Epithelial cell of proximal tubule (primary cell): ENCODE measurements at places on chromosomes 3 and 15. TPM values are rescaled to one million over a fixed set of nuclear protein-coding genes. Genes with fewer than 3 reads are reported as not detected.

SCAANT1 gene
- total RNA-seq, result not detected in 2 replicates

INKA1 gene
- 2.5 TPM in 1 of 2 replicates, not detected in the other for total RNA-seq

ADAMTS17 gene
- total RNA-seq, result 0.06 and 0.36 TPM in 2 replicates

COL6A6 gene
- total RNA-seq, result not detected in 2 replicates

RASGRP1 gene
- total RNA-seq, result 0.43 and 3.5 TPM in 2 replicates

AGBL1 gene
- total RNA-seq, result not detected in 2 replicates

ABTB1 gene
- total RNA-seq, result 8.0 and 14.9 TPM in 2 replicates

DNA sequence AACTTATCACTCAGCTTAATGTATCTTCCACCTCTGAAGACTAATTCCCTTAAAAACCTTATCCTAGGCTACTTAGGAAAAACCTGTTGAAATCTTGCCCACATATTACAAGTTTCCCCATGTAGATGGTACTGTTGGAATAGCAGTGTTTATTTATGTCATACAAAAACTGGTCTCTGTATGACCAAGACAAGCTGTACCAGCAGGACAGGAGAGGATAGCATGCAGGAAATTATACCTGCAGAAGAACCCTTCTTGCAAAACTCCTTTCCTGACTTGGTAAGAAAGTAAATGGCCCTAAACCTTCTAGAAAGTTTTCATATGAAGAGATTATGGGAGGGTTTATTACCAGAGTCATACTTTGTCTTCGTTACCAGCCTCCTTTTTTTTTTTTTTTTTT is 25.3 kb upstream of the RNF111 start:
- DNase-seq, result no peak

GRCh38 chr3:141058996-141059395 is 7.8 kb downstream of the SPSB4 start:
- DNase-seq, result no peak

DNA sequence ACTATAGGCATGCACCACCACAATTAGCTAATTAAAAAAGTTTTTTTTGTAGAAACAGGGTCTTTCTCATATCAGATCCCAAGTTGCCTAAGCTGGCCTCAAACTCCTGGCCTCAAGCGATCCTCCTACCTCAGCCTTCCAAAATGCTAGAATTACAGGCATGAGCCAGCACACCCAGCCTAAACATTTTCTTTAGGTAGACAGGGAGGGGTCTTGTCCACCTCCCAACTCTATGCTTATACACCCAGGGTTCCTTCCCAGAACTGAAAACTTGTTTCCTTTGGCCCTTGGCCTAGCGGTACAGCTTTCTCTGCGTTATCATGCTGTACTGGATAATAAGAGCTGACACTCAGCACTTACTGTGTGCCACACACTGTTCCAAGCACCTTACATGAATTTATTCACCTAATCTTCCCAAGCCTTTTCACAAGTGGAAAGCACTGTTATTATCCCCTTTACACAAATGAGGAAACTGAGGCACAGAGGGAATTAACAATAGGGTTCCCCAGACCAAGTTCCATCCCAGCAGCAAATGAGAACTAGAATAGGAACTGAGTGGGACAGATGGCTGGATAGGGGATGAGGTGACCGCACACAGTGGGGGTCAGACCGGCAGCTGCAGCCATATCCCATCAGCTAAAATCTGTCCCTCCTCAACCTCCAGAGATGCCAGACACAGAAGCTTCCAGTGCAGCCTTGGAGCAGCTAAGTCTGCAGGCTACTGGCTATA is 150.8 kb downstream of the MEGF11 start:
- DNase-seq, result no peak

DNA sequence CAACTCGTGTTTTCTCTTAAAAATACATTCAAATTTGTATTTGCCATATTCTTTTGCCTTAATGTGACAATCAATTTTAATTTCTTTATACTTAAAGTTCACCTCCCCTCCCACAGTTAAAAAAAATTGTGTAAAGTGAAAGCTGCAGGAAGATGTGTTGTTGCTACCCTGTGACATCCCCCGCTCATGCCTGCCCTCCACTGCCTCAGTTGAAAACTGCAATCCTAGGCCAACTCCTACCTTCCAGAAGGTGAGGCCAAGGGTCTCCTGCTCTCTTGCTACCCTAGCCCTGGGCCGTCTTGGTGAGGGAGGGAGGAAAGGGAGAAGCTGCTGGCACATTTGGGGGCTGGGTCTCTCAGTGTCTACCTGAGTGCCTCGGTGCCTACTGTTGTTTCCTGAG is 57.0 kb upstream of the CMTM7 start:
- no peak for DNase-seq

- DNase-seq, result no peak
Measured at GRCh38 chr15:66706840-66707239, 4.8 kb downstream of the SMAD6 start.

DNA sequence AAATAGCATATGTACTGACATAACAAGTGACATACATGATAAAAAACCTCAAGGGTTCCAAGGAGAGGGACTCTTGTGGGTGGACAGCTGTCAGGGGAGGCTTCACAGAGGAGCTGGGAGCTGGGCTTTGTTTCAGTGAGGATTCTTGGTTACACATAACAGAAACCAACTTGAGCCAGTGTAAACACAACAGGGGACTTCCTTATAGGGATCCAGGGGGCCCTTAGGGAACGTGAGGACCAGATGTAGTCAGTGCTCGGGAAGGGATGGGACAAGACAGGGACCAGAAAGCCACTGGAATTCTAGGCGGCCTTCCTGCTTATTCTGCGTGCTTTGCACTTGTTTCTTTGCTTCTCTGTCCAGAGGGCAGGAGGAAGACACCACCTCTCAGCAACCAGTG is 34.9 kb downstream of the SNAPC5 start:
- DNase-seq, result no peak

DNA sequence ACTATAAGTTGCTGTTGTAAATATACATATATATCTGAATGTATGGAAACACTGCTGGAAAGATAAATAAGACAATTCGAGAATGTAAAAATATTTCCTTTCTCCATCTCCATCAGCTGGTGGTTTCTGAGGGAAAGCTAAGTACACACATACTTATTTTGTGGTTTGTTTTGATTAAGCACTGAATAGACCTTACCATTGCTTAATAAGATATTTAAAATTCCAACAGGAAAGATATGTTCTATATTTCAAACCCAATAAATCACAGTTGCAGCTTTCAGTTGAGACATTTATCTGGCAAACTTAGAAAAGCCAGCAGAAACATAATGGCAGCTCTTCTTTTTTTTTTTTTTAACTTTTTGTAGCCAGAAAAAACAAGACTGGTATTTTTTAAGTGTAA is 160.4 kb downstream of the VGLL3 start:
- DNase-seq, result no peak

- no peak for DNase-seq
Measured at GRCh38 chr15:95897651-95898050, 432.8 kb upstream of the NR2F2 start.

DNA sequence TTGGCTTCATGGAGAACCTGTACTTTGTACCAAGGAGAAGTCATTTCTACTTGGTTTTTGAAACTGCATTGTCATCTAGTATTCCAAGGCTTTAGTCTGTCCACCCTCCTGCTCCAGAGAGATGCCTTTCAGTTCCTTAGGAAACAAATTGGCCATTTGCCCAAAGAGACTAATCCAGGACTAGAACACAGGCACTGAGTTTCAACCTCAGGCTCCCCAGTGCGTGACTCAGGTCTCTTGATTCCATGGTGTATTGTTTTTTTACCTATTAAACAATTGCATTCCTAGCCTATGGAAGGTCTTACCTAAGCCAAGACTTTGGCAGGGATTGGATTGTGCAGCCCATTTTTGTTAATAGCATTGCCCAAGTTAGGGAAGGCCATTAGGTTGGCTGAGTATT is 214.8 kb upstream of the CTDSPL start:
- DNase-seq, result no peak

DNA sequence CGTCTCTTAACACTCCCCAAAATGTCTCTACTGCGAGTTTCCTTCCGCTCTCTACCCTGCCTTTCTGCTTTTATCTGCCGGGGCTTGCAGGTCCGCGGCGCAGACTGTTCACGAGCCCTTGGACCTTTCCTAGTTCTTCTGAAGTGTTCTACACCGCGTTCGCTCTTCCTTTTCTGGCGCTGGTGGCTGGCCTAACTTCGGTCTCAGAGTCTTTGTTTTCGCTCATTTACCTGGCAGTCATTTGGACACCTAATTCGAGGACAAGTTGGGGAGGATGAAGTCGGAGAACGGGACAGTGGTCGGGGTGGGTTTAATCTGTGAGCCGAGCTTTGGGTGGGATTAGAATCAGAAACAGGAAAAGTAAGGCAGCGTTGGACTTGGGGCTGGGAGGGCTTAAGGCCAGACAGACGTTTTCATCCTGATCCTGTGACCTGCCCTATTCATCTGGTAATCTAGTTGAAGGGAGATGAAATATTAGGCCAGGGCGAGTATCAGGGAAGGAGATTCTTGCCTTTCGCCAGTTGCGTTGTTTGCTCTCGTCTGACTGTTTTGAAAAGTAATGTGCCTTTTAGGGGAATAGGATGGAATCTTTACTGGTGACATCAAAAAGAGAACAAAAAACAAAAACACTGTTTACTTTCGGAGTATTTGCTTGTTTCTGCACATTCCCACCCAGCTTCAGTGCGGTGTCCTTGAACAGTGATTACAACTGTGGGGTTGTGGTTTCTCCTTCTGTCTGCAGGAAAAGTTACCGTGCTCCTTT is 1.8 kb downstream of the DIPK2A start:
- DNase-seq, result no peak

GRCh38 chr3:157542711-157543500 is 39.7 kb upstream of the VEPH1 start:
- no peak for DNase-seq
